Left ventricle myocardium superior (tissue), 1 donor: ENCODE measurements at places on chromosomes 12 and 14. TPM values are rescaled to one million over a fixed set of nuclear protein-coding genes. Genes with fewer than 3 reads are reported as not detected.

LRRC10 gene
- total RNA-seq, result 50.8 TPM

DNA sequence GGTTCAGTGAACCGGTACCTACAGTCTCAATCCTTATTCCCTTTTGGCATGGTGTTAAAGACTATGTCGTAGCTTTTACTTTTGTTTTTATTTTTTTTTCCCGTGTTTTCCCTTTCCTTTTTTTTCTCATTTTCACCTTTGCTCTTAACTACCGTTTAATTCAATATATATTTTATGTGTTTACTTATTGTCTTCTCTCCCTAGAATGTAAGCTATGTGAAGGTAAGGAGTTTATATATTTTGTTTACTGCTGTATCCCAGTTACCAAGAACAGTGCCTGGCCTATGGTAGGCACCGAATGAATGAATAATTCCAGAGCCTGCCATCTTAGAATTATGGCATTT is 261 bp upstream of the MLH3 start:
- no peak for DNase-seq

DNA sequence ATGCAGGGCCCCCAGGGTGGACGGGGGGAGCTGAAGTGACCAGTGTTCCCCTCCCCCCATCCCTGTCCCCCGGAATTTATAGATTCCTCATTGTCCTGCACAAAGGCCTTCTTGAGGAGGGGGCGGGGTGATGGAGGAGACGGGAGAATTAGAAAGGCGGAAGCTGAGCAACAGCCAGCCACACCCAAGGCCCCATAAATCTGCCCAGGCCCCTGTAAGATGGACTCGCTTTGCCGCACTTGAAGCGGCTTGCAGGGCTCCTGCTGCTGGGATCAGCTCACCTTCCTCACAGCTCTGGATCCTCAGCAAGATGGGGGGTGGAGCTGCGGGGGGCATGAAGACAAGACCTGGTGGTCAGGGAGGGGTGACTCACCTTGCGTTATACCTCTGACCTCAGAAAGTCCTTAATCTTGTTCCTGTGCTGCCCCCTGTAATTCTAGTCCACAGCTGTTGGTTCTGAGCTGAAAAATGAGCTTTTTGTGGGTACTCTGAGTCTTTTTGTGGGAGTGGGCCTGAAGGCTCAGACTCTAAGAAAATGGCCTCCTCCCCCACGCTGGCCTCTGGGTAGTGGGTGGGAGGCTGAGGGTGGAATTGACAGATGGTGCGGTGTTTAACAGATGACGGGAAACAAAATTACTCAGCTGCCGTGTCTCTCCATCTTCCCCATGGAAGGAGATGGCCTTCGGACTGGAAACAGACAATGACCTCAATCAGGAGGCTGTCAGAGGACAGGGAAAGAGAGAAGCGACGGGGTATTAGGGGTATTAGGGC is 15.8 kb upstream of the ANKRD33 start:
- DNase-seq, result no peak

DNA sequence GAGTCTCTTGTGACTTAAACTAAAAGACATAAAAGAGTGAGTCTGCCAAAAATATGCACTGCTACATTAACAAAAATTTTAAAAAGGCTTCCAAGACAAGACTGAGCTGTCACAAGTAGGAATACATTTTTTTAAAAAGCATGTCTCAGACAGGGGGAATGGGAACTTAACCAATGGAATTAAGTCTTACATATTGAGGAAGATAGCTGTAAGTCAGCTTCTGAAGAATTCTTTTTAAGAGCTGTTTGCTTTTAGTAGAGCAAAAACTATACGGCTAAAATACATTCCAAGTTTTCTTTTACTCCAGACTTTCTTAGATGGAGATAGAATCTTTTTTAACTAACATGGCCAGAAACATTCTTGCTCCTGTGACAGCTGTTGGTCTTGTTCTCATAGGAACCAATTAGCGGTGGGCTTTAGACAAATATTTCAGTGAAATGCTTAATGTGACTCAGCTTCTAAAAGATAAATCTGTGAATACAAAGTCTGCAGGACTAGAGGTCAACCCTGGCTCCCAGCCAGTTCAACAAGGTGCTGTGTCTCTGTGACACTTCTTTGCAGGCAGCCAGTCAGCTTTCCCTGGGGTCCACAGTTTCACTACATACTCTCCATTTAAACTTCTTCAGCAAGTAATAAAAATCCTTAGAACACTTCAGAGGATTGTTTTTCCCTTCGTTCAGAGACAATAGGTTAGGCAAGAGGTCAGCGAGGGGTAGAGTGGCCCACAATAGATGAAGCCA is 187.6 kb downstream of the NAV3 start:
- DNase-seq, result peak; percentile 26
